ENCODE measurements at places on chromosomes 1 and 21.

DNA sequence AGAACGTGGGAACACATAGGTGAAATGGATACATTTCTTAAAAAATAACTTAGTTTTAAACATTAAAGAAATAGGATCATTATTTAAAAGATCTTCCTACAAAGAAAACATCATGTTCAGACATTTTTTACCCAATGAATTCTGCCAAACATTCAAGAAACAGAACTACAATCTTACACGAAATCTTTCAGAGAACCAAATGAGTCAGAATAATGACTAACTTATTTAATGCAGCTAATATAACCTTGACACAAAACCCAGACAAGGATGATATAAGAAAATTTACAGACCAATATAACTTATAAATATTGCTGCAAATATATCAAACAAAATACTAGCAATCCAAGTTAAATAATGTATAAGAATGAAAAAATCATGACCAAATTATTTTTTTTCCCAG, 220.1 kb upstream of the KCNK2 start:
- no peak for DNase-seq

DNA sequence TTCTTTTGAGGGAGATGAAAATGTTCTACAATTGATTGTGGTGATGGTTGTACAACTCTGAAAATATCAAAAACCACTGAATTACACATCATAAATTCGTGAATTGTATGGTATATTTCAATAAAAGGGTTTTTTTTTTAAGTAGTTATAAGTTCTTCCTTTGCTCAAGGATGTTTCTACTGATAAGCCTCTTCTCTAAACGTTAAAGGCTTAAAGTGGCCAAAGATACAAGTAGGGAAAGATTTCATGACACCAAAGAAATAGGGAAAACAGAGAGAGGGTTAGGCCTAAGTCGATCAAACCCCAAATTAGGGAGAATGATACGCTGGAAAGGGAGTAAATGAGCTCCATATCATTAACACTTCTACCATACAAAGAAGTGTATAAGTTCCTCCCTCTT, 4.1 kb downstream of the KDM5B start:
- no peak for DNase-seq

GRCh38 chr1:156003923-156004188, 16.9 kb downstream of the SSR2 start:
- no peak for DNase-seq

GRCh38 chr1:39250460-39251240, 46.2 kb downstream of the MACF1 start:
- DNase-seq, result no peak

- peak; percentile 67 for DNase-seq
Observed at GRCh38 chr1:159188375-159188788, 16.3 kb upstream of the ACKR1 start.

DNA sequence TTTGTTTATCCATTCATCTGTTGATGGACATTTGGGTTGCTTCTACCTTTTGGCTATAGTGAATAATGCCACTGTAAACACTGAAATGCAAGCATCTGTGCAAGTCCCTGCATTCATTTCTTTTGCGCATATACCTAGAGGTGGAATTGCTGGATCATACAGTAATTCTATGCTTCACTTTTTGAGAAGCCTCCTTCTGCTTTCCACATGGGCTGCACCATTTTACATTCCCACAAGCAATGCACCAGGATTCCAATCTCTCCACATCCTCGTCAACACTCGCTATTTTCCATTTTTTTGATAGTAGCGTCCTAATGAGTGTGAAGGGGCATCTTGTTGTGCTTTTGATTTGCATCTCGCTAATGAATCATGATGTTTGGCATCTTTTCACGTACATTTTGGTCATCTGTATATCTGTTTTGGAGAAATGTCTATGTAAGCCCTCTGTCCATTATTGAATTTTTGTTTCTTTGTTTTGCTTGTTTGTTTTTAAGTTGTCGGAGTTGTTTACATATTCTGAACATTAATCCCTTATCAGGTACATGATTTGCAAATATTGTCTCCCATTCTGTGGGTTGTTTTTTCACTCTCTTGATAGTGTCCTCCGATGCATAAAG, 335.4 kb downstream of the RRAGC start:
- DNase-seq, result no peak

GRCh38 chr1:30953685-30954084, 45.1 kb upstream of the SDC3 start:
- DNase-seq, result no peak

GRCh38 chr1:214380396-214380795, 99.4 kb downstream of the SMYD2 start:
- no peak for DNase-seq

- no peak for DNase-seq
Observed at GRCh38 chr1:163240705-163241104, 38.0 kb upstream of the RGS5 start.

DNA sequence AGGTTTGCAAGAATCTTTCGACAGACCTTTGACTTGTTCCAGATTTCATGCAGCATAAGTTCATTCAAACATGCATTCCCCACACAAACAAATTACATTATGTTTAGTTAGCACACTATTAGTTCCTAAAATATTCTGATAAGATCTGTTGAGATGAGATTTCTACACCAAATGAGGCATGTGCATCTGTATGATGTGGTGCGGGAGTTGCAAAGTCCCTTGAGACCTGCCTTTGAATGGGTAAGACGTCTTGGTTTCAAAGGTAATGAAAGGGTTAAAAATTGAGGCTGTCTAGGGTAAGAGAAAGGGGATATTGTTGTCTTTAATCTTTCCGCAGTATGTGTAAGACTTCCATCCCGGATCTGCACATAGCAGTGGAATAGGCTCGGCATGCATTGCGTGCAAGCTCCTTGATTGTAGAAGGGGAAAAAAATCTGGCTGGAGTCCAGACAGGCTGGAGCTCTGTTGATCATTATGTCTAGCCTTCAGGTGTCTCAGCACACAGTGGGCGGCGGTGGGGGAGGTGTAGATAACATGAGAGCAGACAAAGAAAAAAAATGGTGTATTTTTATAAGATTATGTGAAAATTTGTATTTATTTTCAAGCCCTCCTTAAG, 296.6 kb downstream of the PTPRC start:
- DNase-seq, result peak; percentile 36

GRCh38 chr1:25109531-25109951, 122.8 kb downstream of the SYF2 start:
- DNase-seq, result no peak

DNA sequence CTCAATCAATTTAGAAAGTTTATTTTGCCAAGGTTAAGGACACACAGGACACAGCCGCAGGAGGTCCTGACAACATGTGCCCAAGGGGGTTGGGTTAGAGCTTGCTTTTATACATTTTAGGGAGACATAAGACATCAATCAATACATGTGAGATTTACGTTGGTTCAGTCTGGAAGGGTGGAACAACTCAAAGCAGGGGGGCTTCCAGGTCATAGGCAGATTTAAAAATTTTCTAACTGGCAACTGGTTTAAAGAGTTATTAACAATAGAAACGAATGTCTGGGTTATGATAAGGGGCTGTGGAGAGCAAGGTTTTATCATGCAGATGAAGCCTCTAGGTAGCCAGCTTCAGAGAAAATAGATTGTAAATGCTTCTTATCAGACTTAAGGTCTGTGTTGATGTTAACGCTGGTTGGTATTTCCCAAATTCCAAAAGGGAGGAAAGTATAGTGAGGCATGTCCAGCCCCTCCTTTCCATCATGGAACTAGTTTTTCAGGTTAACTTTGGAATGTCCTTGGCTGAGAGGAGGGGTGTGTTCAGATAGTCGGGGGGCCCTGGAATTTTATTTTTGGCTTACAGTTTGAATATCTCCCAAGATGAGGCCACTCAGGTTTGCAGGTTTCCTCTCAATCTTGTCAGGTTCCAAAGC, 31.0 kb upstream of the TGFBR3 start:
- DNase-seq, result no peak

GRCh38 chr1:48114596-48115382, 107.7 kb upstream of the SLC5A9 start:
- DNase-seq, result no peak

GRCh38 chr1:7784492-7785071, 491 bp downstream of the PER3 start:
- no peak for DNase-seq

GRCh38 chr1:55212349-55213150, 2.6 kb downstream of the USP24 start:
- DNase-seq, result no peak

GRCh38 chr1:8447616-8448150, 129.8 kb downstream of the SLC45A1 start:
- DNase-seq, result no peak

- no peak for DNase-seq
Observed at GRCh38 chr1:117097443-117097842, 24.1 kb downstream of the TRIM45 start.

DNA sequence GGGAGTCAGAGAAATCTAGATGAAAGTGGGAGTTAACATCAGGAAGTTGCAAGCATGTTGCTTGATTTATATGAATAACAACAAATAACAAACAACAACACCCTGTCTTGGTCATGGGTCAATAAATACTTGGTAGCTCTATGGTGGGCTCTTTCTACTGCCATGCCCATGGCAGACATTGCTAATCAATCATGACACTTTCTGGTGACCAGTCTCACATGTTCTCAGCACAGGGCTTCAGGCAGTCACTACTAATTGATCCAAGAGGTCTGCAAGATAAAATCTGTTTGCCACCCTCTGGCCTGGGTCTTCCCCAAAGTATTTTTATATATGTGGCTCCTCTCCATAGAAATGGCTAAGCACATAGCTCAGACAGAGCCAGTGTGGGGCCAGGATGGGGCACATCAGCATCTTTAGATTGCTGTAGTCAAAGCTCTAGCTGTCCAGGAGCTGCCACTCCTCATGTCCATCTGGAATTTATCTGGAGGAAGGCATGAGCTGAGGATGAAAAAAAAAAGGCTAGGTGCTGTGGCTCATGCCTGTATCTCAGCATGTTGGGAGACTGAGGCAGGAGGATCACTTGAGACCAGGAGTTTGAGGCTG, 51.2 kb downstream of the STUM start:
- DNase-seq, result no peak

DNA sequence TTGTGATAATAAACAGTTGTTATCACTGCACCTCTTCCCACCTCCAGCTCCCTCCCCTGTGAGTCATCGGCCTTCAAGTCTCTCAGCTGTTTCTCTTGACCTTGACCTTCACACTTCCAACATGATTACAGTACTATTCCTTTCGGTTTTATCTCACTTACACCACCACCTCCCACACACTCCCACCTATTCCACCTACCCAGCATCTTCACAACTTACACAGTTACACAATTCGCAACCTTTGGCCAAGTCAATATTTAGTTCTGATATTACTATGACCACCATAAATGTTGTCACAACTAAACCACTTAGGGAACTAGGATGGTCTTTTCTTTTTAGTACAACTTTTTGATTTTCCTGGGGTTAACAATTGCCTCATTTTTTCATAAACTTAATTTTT, 60.2 kb downstream of the RIPK4 start:
- DNase-seq, result no peak

DNA sequence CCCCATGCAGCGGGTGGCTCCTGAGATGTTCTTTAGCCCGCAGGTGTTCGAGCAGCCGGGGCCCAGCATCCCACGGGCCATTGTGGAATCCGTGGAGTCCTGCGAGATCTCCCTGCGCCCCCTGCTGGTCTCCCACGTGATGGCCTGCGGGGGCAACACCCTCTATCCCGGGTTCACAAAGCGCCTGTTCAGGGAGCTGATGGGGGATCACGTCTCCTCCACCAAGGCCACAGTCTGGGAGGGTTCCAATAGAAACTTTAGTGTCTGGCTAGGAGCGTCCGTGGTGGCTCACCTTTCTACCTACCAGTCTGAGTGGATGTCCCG, 71.0 kb downstream of the ACTL8 start:
- DNase-seq, result peak; percentile 68

DNA sequence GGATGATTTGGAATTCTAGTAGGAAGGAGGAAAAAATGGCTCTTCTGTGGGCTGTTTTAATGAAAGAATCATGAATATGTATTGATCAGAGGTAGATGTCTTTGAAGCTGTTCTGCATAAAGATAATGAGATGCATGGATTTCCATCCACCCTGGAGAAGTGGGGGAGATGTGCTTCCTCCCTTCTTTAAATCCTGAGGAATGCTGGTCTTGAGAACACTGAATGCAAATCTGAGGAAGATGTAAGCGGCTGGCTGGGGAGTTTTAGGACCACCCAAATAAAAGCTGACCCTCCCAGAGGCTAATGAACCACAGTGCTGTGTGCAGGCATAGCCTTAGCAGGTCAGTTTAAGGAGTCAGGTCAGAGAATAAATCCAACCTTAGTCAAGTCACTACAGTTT, 37.3 kb downstream of the ZMYND12 start:
- DNase-seq, result no peak

DNA sequence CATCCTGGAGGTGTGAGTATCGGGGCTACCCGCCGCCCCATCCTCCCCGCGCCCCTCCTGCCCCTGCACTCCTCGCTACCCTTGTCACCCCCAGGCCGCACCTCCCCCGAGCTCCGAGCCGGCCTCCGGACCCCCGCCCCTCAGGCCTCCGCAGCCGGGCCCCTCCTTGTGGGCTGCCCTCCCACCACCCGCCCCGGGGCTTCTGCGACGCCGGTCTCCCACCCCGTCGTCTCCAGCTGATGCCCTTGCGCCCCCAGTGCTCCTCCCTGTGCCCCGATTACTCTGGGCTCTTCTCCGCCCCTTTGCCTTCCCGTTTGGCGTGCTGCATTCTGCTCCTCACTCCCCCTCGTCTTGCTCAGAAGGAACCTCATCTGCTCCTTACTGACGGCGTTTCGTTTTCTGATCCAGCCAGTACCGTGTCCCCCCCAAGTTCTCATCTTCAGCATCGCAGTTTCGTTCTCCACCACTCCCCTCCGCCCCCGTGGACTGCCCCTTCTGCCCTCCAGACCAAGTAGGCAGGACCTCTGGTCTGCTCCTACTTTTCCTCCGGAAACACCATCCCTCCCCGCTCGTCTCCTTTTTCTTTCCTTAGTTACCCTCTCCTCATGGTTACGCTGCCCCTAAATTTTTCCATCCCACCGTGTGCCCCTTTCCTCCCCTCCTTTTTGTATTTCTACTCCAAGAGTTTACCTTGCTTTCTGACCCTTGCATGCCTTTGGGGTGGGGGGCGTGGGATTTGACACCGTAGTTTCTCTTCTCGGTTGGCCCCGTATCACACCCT, 841 bp downstream of the SNX27 start:
- peak; percentile 30 for DNase-seq

DNA sequence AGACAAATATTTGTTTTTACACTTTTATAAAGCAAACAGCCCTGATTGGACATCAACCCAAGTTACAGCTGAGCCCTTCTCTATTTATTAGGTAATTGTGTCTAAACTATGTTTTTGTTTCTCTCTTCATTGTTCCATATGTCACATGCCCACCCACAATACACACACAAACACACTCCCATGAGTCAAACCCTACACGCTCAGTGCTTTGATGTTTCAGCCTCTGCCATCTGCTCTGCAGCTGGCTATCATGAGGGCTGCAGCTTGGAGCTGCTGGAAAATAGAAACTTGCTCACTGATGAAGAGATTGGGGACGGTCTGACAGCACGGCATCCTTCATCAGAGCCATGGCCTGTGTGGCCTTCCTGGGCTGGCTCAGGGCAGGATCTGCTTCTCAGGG, 41.7 kb downstream of the PSMG1 start:
- DNase-seq, result no peak

- DNase-seq, result no peak
Observed at GRCh38 chr1:222171005-222171404, 376.9 kb downstream of the HHIPL2 start.
